ENCODE measurements at places on chromosomes 1 and 21.

DNA sequence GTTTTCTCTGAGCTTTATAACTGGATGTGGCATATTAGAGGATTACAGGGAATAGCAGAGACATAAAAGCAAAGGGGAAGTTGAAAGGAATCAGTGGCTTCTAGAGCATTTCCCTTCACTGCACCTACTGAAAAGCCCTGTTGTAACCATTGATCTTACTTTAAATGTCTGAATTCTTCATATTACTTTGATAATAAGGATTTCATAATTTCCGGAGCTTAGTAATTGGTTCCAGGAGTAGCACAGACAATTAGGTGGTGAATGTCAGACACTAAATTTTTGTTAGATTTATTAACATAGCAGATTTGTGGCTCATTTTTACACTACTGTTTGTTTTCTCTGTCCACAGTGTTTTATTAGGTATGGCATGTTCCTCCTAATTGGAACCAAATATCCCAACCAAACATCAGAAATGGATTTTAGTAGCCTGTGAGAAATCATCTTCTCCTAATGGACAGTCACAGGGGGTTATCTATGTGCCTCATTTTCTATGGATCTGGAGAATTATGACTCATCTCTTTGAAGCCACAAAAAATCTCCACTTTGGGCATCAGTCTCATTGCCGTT, 100.5 kb downstream of the GIPC2 start:
- DNase-seq: no peak
- H3K27me3 ChIP-seq: no peaks in the 10 kb centered on the region
- no peak overlapping the region for H3K27ac ChIP-seq
- no peaks in the 10 kb centered on the region for H3K36me3 ChIP-seq
- H3K4me3 ChIP-seq: no peak overlapping the region
- peaks cover 20% of the 10 kb centered on the region for H3K4me1 ChIP-seq

DNA sequence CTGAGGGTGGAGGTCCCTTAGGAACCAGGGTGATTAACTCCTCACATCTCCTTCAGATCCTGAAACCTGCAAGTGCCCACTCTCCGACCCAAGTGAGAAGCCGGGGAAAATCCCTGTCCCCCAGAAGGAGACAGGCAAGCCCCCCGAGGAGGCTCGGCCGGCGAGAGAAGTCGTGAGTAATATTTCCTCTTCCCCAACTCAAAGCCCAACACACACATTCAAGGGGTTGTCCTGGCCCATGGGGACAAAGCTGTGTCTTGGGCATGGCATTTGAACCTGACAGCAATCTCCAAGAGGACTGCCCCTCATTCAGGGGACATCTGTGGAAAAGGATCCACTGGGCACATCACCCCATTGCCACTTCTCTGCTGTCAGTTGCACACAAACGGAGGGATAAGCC, 23.6 kb downstream of the VASH2 start:
- DNase-seq: no peak
- H3K36me3 ChIP-seq: no peaks in the 10 kb centered on the region
- no peak overlapping the region for H3K27ac ChIP-seq
- no peaks in the 10 kb centered on the region for H3K27me3 ChIP-seq

DNA sequence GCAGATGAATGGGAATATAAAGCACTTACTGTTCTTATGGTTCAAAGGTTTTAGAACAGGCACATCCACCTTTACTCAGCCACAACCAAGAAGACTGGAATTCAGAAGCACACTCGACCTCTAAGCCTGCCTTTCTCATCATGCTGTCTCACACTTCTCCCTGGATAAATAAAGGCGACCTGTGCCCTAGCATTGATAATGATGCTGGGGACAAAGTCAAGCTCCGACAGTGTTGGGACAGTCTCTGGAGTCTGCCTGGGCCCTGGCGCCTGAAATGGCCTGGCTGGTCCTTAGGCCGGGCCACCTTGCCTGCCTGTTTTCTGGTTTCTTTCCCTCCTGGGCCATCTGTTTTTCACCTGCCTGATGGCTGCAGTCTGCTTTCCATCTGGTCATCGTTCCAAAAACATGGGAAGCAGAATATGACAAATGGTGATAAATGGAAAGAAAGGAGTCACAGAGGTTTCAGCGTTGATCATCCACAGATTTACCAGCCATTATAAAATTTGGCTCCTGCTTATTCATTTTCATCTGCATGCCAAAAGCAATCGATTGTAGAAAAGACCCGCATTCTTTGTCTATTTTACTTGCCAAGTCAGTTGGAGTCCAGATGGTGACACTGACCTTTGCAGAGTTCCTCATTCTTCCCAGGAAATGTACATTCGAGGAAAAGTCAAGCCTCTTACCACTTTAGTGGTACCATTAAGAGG, 91.2 kb upstream of the KCNJ15 start:
- H3K4me3 ChIP-seq: no peak overlapping the region
- peaks cover 23% of the 10 kb centered on the region for H3K27me3 ChIP-seq
- H3K36me3 ChIP-seq: no peaks in the 10 kb centered on the region
- no peak overlapping the region for H3K27ac ChIP-seq

DNA sequence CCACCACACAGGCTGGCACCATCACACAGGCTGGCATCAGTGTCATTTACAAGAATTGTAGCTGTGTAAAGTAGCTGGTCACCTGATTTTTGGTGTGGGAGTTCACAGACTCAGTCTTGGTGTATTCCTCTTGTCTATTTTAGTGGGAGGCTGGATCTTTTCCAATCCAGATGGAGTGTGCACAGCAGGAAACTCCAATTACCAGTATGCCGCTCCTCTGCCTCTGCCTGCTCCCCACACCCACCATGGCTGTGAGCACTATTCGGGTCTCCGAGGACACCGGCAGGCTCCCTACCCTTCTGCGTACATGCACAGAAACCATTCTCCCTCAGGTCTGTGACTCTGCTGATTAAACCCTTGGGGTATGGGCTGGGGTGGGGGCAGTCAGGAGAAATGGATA, 24.2 kb downstream of the TBX19 start:
- H3K4me3 ChIP-seq: no peak overlapping the region
- H3K27ac ChIP-seq: no peak overlapping the region
- H3K4me1 ChIP-seq: peaks cover 55% of the 10 kb centered on the region

DNA sequence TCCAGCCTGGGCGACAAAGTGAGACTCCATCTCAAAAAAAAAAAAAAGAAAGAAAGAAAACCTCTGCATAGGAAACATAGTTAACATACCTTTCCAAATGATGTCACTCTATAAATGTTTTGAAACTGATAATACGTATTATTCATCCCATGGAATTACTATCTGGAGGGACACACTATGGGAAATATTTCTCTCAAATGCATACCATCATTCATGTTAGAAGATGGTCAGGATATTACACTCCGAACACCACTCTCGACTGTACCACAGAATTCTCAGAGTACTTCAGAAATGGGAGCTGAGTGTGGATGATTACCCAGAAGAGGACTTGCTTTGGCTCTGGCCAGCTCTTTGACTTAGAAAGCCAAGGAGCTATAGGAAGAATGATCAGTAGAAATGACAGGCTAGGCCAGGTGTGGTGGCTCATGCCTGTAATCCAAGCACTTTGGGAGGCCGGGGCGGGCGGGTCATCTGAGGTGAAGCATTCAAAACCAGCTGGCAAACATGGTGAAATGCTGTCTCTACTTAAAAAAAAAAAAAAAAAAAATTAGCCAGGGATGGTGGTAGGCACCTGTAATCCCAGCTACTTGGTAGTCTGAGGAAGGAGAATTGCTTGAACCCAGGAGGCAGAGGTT, 5.2 kb upstream of the LIN28A start:
- no peak for DNase-seq
- H3K27ac ChIP-seq: no peak overlapping the region
- no peaks in the 10 kb centered on the region for H3K4me1 ChIP-seq
- peaks cover 49% of the 10 kb centered on the region for H3K27me3 ChIP-seq

DNA sequence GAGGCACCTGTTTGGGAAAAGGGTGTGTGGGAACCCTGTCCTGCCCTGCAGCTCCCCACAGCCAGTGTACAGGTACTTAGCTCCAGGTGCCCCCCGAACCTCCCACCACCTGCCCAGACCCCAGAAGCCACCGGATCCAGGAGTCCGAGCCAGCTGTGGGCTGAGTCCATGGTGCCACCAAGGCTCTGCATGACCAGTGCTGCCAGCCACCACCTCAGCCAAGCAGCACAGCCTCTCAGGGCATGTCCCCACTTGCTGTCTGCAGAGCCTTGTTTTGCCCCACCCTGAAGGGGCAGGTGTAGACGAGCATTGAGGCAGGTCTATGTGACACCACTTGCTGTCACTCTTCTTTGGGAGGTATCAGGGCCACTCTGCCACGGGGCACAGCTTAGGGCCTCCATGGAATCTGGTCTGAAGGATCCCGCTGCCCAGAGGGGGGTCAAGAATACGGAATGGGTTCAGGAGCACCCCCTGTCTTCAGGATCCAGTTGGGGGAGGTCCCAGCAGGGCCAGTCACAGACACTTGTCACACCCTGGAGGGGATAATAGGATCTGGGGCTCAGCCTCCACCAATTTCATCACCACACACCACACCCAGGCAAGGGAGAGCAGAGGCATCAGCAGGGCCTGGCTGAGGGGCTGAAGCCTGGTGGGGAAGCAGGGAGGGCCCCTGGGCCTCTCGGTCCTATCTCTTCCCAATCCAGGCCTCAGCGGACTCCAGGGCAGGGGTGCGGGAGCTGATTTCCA, 27.7 kb downstream of the ARHGEF19 start:
- H3K4me3 ChIP-seq: no peak overlapping the region
- H3K4me1 ChIP-seq: peaks cover 31% of the 10 kb centered on the region
- DNase-seq: no peak

GRCh38 chr1:168235548-168235885, 9.7 kb downstream of the SFT2D2 start:
- H3K27me3 ChIP-seq: no peaks in the 10 kb centered on the region
- no peak overlapping the region for H3K27ac ChIP-seq
- DNase-seq: no peak
- H3K36me3 ChIP-seq: peaks cover 48% of the 10 kb centered on the region

DNA sequence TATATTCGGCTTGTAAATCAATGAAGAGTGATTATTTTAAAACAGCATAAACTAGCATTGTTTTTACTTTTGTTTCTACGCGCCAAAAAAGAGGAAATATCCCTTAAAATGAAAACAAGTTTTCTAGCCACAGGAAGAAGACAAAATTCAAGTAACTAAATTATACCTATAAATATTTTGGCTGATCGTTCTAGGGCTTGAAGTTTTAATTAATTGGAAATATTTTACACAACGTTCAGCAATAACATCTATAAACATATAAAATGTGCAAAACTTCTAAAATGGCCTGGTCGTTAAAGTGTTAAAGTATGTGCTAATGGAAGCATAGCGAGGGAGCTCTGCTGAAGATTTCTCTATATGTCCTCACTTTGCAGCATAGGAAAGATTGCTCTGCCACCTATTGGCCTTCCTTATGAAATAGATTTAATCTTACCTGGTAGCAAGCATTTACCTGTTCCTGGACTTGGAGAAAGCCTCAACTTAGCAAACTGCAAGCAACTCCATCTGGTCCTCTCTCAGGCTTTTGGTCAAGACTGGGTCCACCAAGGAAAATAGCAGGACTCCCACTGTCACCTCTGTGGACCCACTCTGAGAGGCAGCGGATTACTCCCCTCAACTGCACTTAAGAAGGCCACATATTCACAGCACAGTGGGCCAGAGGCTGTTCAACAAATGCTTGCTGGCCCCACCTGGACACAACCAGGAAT, 351.3 kb upstream of the RUNX1 start:
- H3K4me1 ChIP-seq: peaks cover 33% of the 10 kb centered on the region
- H3K4me3 ChIP-seq: no peak overlapping the region
- H3K27ac ChIP-seq: peak overlapping the region; percentile 70

DNA sequence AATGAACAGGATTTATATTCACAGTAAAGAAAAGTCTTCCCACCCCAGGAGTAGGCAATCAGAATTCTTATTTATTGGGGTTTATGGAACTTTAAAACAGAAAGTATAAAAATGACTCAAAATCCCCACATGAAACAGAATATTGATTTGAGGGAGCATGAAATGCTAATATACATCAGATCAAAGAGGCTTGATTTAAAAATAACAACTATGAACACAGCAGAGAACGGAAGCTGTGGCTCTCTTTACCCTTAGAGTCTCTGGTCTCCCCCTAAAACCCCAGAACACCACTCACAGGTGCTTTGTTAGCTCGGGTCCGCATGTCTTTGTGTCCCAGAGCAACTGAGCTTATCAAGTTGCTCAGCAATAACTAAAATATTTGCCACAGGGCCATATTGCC, 31.2 kb upstream of the FASLG start:
- H3K27me3 ChIP-seq: no peaks in the 10 kb centered on the region
- H3K4me1 ChIP-seq: peaks cover 86% of the 10 kb centered on the region
- H3K36me3 ChIP-seq: peaks cover 14% of the 10 kb centered on the region
- no peak for DNase-seq
- H3K4me3 ChIP-seq: no peak overlapping the region
- peak overlapping the region; percentile 32 for H3K27ac ChIP-seq

DNA sequence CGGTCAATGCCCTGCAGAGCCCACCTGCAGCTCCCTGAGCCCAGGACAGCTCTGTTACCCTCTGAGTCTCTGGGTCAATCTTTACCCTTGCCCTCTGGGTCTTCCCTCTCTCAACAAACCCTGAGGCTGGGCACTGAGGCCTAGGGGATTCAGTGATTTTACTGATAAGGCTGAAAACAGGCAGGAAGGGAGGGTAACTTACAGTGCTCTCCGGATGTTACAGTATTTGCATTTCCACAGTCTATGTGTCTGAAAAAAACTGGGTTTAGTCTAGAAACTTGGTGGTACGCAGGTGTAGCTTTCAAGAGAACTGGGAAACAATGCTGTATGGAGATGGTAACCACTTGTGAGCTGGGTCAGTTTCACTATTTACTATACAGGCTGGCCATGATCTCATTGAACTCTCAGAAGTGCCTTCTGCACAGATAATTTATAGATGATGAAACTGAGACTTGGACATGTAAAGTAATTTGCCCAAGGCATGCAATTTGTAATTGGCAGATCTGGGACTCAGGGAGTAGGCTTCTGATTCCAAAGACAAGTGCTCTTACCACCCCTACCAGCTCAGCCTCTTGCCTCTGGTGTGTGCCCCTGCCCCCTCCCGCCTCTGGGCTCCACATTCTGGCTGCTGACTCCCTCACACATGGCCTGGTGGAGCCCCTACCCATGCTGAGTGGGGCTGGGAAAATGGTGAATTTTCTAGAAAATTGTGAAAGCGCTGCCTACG, 48.8 kb downstream of the TENT5C start:
- DNase-seq: no peak
- no peak overlapping the region for H3K4me3 ChIP-seq
- peaks cover 4% of the 10 kb centered on the region for H3K36me3 ChIP-seq
- peaks cover 21% of the 10 kb centered on the region for H3K4me1 ChIP-seq

- no peaks in the 10 kb centered on the region for H3K36me3 ChIP-seq
- no peak overlapping the region for H3K4me3 ChIP-seq
- no peaks in the 10 kb centered on the region for H3K27me3 ChIP-seq
- no peak for DNase-seq
- no peaks in the 10 kb centered on the region for H3K4me1 ChIP-seq
Observed at GRCh38 chr1:13628218-13628617, 44.6 kb downstream of the PDPN start.

DNA sequence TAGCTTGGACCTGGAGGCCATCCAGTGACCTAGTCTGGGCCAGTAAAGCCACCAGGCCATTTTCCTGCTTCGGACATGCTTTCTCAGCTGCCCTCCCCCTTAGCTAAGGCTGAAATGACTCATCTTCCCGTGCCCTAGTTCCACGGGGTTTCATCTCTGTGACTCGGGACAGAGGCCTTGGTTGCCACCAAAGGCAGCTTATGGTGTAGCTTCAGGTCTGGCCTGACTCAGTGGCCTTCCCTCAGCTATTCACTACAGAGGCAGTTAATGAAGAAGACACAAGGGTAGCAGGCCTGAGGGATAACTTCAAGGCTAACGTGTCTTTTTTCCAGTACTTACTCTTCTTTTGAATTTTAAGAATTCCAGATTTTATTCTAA, 82.4 kb downstream of the PBX1 start:
- no peaks in the 10 kb centered on the region for H3K27me3 ChIP-seq
- no peak overlapping the region for H3K27ac ChIP-seq
- H3K4me1 ChIP-seq: peaks cover 49% of the 10 kb centered on the region
- no peak for DNase-seq
